Lung (tissue), 17 donors: ENCODE measurements at places on chromosomes 13 and 19.
A peak's percentile ranks its signal among the peaks of the same experiment; 100 is the strongest.

DNA sequence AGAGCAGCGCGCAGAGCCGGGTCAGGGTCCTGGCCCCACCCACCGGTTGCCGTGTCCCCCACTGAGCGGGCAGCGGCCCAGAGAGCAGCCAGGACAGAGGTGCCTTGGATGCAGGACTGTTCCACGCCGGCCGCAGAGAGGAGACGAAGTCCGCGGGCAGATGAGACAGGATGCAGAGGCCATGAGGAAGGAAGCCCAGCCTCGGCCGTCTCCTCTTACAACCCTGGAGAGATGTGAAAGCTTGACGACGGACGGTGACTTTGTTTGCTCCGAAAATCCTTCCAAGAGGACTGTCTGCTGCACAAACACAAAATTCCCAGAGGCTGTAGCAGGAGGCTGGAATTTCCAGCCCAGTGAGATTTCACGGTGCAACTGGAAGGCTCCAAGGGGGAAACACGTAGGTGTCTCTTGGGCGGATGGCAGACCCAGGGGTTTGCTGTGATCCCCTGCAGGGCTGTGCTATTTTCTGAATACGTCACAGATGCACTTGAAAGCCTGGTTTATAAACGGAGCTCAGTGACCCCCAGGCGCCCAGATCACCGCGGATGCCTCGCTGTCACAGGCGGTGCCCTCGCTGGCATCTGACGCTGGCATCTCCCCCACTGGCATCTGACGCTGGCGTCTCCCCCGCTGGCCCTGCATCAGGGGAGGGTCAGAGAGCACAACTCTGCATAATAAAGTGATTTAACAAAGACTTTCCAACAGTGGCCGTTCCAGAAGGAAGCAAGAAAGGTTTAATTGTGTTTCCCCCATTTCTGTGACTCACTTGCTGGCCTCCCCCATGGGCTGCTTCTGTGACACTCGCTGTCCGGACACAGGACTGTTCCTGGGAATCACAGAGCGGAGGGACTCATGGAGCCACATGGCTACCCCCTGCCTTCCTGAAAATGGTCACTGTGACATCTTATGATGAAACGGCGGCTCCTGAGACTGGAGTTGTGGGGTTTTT is 62.0 kb upstream of the C13orf46 start:
- DNase-seq = peak; percentile 49

DNA sequence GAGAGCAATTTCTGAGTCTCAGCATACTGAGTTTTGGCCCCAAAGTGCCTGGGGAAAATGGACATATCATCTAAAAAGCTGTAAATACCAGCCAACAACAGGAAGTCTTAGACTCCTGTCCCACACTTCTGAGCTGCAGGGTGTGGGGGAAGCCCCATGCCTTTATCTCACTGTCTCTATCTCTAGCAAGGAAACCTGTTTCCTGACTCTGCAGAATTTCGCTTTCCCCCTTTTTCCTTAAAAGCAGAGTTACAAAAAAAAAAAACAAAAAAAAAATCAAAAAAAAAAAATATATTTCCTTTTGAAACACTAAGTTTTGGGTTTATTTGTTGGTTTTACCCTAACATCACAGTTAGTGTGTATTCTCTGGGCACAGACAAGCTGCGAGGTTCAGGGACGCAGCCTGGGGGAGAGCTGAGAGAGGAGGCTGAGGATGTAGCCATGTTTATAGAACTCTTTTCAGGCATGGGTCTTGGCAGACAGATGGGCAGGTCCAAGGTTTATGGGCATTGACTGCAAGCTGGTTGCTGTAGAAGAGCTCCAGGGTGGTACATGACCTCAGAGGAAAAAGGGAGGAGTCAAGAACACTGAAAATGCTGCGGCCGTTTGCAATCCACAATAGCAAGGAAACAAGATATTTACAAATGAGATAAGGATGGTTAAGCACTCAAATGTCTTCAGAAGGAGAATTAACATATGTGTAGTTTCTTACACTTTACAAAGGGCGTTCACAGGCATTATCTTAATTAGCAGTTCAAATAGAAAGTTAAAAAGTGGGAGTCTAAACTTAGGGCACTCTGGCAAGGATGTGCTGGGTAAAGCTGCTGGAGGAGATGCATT is 4.9 kb downstream of the MBNL2 start:
- no peak for DNase-seq

GRCh38 chr19:31818798-31819105 is 469.5 kb upstream of the TSHZ3 start:
- DNase-seq = peak; percentile 51

DNA sequence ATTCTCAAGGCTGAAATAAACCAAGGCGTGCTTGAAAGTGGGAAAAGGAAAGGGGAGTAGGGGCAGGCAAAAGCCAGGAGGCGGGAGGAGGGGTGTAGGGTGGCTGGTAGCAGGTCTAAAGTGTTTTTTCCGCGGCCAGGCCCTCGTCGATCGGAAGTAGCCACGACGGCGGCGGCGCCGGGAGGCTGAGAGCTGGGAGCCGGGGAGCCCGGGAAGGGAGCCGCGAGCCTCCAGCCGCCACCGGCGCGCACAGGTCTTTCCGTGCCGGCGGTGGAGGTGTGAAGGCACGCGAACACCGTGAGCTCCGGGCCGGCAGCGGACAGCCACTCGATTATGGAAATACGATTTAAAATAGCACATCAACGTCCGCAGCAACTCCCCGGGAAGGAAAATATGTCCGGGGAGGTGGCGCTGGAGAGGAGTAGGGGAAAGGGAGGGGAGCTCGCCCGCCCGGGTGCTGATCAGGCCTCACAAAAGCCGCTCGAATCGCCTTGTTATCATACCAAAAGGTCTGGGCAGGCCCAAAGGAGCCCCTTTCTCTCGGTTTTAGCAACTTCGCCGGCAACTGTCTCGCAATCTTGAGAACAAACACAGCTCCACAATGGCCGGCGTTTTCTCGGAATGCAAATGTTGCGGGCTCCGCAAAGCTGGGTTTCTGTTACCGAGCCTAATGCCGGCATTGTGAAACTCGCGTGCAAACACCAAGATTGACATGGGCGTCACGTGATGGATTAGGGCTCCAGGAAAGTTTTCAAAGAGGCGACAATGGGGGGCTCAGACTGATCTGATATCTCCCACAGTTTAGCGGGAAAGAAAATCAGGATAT is 2.9 kb upstream of the PCDH8 start:
- peak; percentile 41 for DNase-seq

DNA sequence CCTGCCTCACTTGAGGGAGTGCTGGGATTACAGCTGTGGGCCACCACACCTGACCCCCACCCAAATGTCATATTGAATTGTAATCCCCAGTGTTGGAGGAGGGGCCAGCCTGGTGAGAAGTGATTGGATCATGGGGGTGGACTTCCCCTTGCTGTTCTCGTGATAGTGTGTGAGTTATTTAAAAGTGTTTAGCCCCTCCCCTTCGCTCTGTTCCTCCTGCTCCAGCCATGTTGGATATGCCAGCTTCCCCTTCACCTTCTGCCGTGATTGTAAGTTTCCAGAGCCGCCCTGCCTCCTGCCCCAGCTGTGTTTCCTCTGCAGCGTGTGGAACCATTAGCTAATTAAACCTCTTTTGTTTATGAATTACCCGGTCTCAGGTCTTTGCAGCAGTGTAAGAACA is 13.7 kb downstream of the CHAMP1 start:
- no peak for DNase-seq

- no peak for DNase-seq
These were observed 2.7 kb upstream of the ACP5 start for GRCh38 chr19:11580116-11580515.

DNA sequence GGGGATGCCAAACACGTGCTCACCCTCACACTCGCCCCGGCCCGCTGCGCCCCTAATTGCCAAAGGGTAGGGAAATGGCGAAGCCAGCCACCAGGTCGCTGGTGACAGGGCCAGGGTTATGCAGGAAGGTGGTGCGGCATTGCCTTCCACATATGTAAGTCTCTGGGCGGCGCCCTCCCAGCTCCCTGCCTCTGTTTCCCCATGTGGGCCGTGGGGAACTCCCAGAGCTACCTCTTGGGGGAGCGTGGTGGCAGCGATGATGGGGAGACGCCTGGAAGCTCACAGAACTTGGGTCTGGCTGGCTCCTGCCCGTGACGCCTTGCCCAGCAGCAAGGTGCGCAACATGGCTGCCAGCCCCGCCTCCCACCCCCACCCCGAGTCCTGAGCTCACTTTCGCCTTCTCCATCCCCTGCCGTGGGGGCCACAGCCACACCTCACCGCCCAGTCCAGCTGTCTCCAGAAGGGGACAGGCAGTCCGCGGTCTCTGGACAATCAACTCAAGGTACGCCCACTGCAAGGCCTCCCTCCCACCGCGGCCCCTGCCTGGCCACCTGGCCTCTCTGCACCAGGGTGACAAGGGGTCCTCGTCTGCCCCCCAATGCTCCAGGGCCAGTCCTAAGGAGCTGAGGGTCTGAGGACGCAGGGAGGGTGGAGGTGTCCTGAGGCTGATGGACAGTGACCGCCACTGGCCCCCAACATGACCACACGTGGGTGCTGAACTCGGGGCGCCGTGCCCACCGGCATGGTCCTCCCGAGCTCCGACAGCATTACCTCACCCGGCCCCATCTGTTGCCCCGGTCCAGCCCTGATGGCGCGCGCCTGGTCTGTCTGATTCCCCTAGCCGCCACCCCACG is 6.6 kb downstream of the C19orf25 start:
- no peak for DNase-seq

DNA sequence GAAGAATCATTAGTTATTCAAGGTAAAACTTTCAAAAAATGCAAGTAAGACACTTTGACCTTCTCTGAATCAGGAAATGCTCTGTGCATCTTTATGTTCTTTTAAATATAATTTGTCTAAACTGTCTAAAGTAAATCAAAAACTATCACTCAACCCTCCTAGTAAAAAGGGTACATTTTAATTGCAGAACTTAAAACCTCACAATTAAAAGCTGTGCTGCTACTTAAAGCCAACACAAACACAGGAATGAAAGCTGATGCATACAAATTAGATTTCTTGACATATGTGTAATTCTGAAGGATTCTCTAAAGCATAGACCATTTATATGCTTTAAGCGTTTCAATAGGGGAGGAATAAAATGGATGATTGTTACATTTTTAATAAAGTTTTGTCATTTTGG is 58.3 kb downstream of the DACH1 start:
- no peak for DNase-seq

DNA sequence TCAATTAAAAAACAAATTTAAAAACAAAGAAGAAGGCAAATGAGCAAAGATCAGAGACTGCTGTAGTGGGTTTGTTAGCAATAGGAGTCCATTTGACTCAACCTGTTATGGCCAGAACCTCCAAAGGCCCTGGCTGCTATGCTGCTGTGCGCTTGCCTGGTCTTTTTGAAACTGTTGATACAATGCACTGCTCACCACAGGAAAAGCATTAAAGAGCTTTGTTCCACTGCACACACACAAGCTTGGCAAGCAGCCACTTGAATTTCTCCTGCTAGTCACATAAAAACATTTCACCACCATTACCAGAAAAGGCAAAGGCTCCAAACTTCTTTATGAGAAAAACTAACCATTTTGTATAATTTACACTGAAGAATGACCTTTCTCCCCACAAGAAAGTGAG is 132.2 kb downstream of the FREM2 start:
- peak; percentile 59 for DNase-seq

DNA sequence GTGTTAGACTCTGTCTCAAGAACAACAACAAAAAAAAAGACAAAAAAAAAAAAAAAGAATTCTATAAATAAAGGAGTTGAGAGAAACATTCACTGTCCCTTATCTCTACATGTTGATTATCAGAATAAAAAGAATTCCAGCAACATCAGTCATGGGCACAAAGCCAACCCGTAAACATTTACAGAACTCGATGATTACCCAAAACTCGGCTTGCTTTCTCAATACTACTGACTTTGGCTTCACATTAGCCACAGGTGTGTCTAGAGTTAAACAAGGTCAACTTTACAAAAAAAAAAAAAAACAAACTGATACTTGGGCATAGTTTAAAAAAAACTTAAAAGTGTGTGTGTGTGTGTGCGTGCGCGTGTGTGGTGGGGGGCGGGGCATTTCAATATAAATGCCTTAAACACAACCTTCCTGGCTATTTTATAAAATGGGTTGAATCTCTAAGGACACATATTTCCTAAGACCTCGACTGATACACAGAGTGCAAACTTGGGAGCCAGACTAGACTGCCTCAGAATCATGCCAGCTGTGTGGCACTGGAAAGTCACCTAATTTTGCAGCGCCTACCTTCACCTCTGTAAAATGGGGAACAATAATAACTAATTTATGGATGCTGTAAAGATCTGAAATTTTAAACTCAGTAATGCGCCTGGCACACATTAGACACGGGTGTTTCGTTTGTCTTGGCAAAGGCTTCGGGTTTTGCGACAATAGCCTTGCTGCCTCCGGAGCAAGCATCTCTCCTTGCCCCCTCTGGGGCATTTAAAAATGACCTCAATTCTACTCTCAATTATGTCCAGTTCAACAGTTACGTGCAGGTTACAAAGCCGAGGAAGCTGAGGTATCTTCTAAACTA is 922 bp downstream of the EBPL start:
- peak; percentile 49 for DNase-seq

DNA sequence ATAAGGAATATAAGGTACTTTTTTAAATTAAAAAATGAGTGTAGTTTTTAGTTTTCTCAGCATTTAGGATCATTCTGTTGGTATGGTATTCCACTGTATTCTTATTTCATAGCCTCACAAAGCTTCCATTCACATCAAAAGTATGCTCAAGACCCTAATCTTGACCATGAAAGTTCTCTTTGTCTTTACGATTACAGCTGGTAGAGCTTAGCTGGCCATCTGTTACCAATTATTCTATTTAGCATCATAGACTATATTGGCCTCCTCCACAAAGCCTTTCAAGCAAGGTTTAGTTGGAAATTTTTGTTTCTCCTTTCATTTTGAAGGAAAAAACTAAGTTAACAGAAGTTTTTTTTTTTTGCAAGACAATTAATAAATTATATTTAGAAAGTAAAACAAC is 245.1 kb downstream of the KCTD12 start:
- no peak for DNase-seq

- DNase-seq = no peak
These were observed 20.7 kb downstream of the KLK5 start for GRCh38 chr19:50932018-50932689.

GRCh38 chr19:32201636-32202051 is 143.8 kb upstream of the ZNF507 start:
- DNase-seq = no peak

- no peak for DNase-seq
These were observed 53.5 kb upstream of the TSC22D1 start for GRCh38 chr13:44629465-44630183.

- DNase-seq = no peak
These were observed 5.8 kb downstream of the GP6 start for GRCh38 chr19:55032170-55032800.

GRCh38 chr13:95741584-95742563 is 64.9 kb downstream of the DNAJC3 start:
- DNase-seq = no peak
